ENCODE measurements at places on chromosomes 2 and 18.
A peak's percentile ranks its signal among the peaks of the same experiment; 100 is the strongest.

DNA sequence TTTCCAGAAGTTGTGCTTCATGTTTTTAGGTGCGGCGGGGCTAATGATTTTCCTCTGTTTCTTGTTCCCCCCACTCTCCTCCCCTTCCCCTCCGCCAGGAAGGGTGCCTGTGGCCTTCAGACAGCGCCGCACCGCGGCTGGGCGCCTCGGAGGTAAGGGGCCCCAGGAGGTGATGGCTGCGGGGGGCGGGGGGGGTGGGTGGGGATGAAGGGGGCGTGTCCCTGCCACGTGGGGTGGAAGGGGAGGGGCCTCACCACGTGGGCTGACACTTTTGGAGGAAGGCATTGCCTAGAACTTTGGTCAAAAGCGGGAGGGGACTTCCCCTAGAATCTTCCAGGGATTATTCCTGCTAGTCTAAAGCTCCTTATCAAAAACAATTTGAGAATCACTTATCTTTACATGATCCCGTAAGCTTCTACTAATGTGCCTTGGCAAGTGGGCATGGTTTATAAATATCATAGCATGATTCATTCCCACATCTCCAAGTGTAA is 83.1 kb downstream of the FAM210A start:
- no peak for DNase-seq

- DNase-seq = no peak
These were observed 227.5 kb downstream of the GULP1 start for GRCh38 chr2:188519136-188519535.

GRCh38 chr2:129375632-129376425 is 603.6 kb upstream of the RAB6C start:
- DNase-seq = no peak

DNA sequence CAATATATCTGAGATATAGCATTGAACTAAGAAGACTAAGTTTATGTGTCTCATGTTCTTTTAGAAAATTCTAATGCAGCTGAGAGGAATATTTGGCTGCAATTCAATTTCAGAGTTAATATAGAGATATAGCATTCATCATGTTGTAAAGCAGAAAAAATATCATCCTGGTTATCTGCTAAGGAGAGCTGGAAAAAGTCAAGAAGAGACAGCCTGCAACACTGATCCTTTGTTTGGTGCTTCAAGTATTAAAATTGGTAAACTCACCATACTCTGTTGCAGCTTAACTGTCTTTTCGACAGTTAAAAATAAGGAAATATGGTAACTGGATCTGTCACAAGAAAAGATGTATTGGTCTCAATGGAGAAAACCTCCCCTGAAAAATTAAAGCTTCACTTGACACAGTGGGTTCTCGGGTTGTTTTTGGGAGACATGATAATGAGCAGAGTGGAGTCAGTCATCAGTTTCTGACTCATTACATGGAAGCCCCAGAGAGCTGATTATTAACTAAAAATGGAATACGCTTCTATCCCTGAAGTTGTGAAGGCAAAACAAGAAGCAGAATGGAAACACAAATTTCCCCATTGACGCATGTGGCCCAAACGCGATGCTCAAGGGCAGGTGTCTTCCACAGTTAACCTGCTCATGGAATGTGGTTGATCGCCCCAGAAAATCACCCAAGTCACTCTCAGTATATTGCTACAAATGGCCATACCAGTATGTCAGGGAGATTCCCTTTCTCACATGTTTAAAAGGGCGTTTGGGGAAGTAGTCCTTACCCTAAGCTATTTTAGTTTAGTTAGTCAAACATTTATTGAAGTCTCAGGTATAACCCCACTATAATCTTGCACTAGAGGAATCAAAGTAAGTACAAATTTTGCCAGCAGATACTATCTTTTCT is 8.2 kb downstream of the BCL2 start:
- no peak for DNase-seq

DNA sequence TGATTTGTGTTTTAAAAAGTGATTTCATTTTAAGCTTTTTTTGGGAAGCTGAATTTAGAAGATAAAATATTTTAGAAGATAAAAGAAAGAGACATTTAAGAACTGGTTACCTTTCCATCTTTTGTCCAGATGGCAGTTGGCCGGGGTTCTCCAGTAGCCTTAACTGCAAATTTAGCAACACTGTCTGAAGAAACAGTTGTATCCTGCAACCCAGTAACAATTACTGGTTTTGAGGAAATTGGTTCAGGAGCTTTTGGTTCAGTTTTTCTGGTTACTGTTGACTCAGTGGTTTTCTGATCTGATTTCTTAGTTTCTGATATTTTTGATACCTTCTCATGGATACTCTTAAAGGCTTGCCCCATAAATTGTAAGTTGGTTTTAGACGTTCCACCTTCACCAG is 49.9 kb downstream of the PLEKHA3 start:
- no peak for DNase-seq

GRCh38 chr2:214410918-214411554 is at the start of gene VWC2L:
TSS of gene VWC2L (plus strand) at chr2:214411054. CDS start at chr2:214414194, 3,140 bp downstream.
- DNase-seq = peak; percentile 84

- no peak for DNase-seq
These were observed 4.2 kb upstream of the METAP1D start for GRCh38 chr2:171995586-171995985.

DNA sequence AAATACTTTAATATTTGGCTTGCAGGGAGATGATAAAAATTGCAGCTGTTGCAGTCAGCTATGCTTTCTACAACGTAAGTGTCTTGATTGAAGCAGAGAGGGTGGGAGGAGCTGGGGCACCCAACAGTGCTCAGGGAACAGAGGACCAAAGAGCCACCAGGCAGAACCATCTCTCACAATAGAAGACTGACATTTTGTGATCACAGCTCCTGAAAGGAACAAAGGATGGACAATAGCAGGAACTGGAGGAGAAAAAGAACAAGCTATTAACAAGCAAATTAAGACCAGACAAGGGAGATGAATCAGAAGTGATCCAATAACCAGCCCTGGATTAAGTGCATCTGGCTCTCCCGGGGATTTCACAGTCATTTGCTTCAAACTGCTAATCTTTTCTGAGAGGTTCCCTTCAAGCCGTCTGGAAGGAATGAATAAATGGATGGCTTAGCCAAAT is 65.7 kb upstream of the SMAD2 start:
- DNase-seq = no peak

- no peak for DNase-seq
These were observed 225.4 kb upstream of the SIX3 start for GRCh38 chr2:44716131-44716530.

DNA sequence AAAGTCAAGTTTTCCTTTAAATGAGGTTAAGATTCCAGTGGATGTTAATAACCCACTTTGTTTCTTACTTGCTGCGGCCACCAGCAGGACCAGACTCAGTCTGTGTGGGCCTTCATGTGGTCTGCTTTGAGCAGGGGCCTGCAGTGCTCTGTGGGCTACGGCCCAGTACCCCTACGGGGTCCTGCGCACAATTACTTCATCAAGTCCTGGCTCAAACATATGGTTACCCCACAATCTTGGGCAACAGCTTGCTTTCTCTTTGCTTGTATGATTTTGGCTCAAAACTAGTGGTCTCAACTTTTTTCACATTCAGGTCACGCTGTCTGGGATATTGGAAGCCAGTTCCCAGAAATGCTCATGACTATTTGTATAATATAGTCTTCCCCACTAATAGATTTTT is 64.2 kb downstream of the PTPN2 start:
- no peak for DNase-seq

DNA sequence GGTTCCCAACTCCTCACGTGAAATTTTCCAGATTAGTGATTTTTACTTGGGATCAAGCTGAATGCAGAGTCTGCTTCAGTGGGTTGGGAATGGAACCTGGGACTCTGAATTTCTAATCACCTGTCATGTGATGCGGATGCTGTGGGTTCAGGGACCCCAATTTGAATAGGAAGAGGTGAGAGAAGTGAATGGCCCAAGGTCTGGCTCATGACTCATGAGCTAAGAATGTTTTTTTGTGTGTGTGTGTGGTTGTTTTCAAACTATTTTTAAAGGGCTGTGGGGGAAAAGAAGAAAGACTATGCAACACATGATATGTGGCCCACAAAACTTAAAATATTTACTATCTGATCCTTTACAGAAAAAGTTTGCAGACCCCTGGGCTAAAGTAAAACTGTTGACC is 108.5 kb upstream of the CYRIA start:
- DNase-seq = no peak

GRCh38 chr18:7681298-7681697 is 114.2 kb downstream of the PTPRM start:
- DNase-seq = no peak

Data from SHP77 treated with DMSO at 0.1 percent for 48 hours (cell line).